Islet precursor cell (in vitro differentiated cells): ENCODE measurements at places on chromosomes 7 and 10.

GRCh38 chr10:14200698-14201544 lies 129.8 kb downstream of the FRMD4A start:
- peak; percentile 76 for DNase-seq

GRCh38 chr10:3010816-3011460 lies 56.4 kb upstream of the PFKP start:
- peak; percentile 72 for DNase-seq

GRCh38 chr10:94093286-94093905 lies 99.7 kb downstream of the PLCE1 start:
- DNase-seq = no peak

GRCh38 chr7:138126928-138127327 lies 50.7 kb downstream of the AKR1D1 start:
- DNase-seq = peak; percentile 72

- no peak for DNase-seq
These were observed 148.8 kb upstream of the CACNA2D1 start for GRCh38 chr7:82592416-82592815.

DNA sequence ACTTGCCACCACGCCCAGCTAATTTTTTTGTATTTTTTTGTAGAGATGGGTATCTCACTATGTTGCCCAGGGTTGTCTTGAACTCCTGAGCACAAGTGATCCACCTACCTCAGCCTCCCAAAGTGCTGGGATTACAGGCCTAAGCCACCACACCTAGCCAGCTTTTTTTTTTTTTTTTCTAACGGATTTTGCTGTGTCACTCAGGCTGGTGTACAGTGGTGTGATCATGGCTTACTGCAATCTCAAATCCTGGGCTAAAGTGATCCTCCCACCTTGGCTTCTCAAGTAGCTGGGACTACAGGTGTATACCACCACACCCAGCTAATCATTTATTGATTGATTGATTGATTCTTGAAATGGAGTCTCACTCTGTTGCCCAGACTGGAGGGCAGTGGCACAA lies 106.0 kb upstream of the TRIM24 start:
- DNase-seq = no peak

DNA sequence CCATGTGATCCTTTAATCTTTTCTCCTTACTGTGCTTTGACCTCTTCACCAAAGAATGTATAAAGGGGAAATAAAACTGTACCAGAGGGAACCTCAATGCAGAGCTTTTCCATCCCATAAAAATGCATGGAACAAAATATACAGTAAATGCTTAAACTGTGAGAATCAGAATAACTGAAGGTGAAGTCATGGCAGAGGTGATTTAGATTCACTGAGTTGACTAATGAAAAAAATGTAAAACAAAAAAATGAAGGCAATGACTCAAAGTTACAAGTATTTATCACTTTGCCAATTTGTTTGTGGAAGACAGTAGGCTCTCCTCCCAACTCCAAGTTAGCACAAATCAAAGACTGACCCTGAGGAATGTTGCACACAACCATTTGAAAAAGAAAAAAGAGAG lies 1331.6 kb upstream of the SORCS1 start:
- DNase-seq = no peak

GRCh38 chr7:36192053-36192824 lies 39.2 kb downstream of the EEPD1 start:
- no peak for DNase-seq

DNA sequence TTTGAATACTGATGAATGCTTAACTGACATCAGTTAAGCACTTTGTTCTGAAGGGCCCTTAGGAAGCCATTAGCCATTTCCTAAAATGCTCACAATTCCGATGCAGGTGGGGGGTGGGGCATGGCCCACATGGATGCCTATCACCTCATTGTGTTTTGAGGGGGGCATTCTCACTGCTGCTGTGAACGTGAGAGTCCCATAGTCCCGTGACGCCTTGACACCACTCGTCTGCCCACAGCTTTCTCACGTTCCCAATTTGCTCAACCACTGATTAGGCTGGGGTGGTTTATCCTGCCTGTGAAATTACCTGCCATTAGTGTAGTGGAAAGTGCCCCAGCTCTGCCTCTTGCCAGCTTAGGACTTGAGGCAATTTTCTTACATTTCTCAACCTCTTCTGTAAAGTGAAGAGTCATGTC lies 31.9 kb downstream of the DUSP5 start:
- no peak for DNase-seq

DNA sequence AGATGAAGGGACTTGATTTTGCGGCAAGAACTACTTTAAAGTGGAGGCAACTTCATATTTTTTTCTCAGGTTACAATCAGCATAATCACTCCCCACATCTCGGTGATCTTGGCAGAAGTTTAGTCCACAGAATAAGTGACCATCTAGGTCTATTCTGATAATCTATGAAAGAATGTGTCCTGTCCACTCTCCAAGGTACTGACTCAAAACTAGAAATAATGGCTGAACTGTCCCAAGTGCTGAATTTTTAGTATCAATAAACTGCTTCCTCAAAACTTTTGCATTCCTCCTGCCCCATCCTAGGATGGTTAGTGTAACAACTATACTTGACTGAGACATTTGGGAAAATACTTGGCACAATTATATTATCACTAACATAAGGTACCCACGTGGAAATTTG lies 10.9 kb upstream of the CHRM2 start:
- no peak for DNase-seq

- no peak for DNase-seq
These were observed 13.8 kb upstream of the GPR146 start for GRCh38 chr7:1030444-1031070.

DNA sequence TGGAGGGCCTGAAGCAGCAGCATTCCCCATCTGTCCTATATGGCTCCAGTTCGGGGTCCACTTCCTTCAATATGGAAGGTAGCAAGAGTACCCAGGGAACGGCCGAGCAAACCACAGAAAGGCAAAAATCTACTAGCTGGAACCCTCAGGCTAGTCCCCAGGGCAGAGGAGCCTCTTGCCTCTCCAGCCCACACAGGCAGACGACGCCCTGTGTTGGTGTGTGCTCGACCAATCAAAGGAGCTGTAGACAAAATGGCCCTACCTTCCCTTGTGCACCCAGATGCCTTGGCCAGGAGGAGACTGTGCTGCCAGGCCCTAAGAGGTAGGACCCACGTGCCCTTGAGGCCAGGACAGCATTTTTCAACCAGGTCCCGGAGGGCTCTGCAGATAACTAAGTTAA lies 91.5 kb downstream of the FAM53B start:
- no peak for DNase-seq

GRCh38 chr7:136074843-136075242 lies 97.7 kb upstream of the MTPN start:
- no peak for DNase-seq

DNA sequence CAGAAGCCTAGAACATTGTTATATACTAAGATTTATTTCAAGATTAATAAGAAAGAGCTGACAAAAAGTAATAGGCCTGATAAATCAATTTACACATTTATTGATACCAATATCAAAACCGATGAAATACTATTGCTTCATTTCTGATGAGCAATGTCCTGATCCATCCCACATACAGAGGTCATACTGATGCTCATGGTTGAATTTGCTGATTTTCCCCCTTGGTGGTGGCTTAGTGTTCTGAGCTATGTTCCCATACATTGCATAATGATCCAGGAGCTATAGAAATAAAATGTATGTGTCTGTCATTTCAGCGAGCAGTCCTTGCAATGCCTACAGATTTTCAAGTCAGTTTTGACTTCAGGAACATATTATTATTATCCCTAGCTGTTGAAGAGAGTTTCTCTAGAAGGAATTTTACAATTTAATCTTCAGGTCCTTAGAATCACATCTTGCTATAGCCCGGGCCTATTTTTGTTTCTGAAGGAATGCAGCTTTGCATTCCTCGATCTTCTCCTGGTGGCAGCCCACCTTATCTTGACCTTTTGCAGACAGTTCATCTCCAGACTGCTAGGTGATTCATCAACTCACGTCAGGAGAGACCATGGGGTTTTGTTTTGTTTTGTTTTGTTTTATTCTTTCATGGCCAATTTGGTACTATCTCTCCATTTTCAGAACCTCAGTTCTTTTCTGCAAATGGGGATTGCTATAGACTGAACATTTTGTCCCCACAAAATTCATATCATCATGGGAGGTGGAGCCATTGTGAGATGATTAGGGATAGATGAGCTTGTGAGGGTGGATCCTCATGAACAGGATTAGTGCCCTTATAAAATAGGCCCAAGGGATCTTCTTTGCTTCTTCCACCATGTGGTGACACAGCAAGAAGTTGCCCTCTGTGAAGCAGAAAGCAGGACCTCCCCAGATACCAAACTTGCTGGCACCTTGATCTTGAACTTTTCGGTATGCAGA lies 465.6 kb upstream of the IGFBP3 start:
- no peak for DNase-seq

GRCh38 chr7:114970308-114970707 lies 48.4 kb downstream of the MDFIC start:
- DNase-seq = no peak

DNA sequence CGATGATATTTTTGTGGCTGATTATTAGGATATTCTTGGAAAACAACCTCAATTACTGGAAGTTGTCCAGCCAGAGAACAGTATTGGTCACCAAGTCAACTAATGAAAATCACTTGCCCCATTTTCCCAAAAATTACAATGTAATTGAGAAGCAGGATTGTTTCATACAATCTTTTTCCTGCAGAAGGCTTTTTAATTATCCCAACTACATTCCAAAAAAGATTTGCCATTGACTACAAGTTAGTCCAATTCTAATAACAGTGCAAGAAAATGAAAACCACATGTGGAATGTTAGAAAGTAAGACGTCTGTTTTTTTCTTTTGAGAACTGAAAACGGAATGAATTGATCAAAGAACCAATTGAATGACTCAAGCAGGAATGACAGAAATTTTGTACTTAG lies 1195.8 kb downstream of the SORCS1 start:
- DNase-seq = no peak

DNA sequence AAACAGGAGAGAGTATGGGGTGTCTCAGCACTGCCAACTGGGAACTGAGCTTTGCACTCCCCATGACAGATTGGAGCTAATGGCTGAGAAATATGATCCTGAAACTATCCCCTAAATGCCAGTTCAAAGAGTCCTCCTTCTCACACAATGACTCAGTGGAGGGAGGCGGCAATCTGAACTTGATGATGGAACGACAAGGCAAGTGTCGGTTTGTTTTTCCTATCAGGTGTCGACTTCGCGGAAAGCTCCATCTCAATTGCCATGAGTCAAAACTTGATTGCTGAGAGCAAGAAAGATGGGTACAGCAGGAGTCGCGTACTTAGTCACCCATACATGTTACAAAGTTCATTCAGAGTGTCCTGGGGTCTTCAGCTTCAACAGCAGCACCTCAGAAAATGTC lies 52.5 kb downstream of the NPY start:
- no peak for DNase-seq

DNA sequence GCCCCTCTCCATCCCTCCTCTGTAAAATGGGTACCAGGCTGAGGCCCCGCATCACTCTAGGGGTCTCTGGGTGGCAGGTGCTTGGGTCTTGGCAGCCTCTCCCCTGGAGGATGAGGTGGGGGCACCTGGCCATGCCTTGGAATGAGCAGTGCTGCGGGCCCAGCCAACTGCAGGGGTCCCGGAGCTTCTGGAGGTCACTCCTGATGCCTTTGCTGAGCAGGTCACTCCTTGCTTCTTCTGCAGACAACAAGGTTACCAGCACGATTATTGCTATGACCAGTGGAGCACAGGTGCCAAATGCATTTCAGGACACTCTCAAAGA lies 22.4 kb upstream of the ZNF488 start:
- DNase-seq = no peak

GRCh38 chr10:7756360-7756992 lies 31.3 kb downstream of the KIN start:
- peak; percentile 54 for DNase-seq

GRCh38 chr7:44791278-44792219 lies 4.9 kb upstream of the PPIA start:
- peak; percentile 60 for DNase-seq

DNA sequence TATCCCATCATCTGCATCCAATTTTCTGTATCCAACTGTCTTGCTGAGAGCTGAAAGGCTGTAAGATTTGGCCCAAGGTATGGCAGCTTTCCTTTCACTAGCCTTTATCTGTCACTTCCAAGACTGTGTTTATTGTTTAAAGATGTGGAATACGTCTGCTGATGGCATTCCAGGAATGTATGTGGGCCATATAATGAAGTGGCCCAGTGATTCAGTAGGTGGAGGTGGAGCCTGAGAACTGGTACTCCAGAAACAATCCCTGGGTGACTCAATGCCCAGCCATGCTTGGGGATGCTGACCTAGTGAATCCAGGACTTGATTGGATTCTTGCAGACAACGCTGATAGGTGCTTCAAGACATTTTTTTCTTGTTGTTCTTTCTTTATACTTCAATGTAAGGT lies 13.5 kb downstream of the NEUROD6 start:
- DNase-seq = peak; percentile 96

- DNase-seq = no peak
These were observed 66.9 kb upstream of the STRIP2 start for GRCh38 chr7:129367349-129367699.

GRCh38 chr7:137981175-137981574 lies 20.7 kb downstream of the CREB3L2 start:
- no peak for DNase-seq

GRCh38 chr7:55502858-55503440 lies 69.4 kb downstream of the VOPP1 start:
- no peak for DNase-seq

- DNase-seq = no peak
These were observed 9.4 kb upstream of the ETV1 start for GRCh38 chr7:13998866-13999265.

DNA sequence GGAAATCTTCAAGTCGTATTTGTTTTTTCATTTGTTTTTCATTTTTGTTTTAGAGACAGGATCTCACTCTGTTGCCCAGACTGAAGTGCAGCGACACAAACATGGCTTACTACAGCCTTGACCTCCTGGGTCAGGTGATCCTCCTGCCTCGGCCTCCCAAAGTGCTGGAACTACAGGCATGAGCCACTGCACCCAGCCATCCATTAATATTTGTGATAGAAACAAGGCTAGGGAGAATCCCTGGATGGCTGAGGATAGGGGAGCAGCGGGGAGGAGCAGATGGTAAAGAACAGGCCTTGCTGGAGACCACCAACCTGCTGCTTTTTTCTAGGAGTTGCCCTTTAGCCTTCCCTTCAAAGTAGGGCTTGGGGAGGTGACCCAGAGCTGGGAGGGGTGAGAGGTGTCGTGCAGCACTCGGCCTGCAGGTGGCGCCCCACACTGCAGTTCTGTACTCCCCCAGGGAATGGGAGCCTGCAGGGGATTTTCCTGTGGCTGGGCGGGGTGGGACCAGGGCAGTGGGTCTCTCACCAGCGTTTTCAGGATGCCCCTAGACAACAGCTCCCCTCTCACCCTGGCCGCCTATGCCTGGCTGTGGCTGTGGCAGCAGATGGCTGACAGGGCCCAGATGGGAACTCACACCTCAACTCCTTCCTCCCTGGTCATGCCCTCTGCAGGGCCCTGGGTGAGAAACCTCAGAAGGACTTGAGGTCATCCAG lies 12.6 kb upstream of the CDH23 start:
- peak; percentile 84 for DNase-seq

GRCh38 chr10:60732807-60733516 lies 45.3 kb upstream of the CDK1 start:
- peak; percentile 83 for DNase-seq

GRCh38 chr10:851901-852300 lies 79.6 kb downstream of the LARP4B start:
- no peak for DNase-seq

GRCh38 chr7:155741082-155741481 lies 71.2 kb downstream of the SHH start:
- DNase-seq = no peak

GRCh38 chr7:99752356-99752755 lies 17.4 kb upstream of the CYP3A7 start:
- DNase-seq = no peak
